ENCODE measurements at places on chromosomes 5 and 9.
A peak's percentile ranks its signal among the peaks of the same experiment; 100 is the strongest.

DNA sequence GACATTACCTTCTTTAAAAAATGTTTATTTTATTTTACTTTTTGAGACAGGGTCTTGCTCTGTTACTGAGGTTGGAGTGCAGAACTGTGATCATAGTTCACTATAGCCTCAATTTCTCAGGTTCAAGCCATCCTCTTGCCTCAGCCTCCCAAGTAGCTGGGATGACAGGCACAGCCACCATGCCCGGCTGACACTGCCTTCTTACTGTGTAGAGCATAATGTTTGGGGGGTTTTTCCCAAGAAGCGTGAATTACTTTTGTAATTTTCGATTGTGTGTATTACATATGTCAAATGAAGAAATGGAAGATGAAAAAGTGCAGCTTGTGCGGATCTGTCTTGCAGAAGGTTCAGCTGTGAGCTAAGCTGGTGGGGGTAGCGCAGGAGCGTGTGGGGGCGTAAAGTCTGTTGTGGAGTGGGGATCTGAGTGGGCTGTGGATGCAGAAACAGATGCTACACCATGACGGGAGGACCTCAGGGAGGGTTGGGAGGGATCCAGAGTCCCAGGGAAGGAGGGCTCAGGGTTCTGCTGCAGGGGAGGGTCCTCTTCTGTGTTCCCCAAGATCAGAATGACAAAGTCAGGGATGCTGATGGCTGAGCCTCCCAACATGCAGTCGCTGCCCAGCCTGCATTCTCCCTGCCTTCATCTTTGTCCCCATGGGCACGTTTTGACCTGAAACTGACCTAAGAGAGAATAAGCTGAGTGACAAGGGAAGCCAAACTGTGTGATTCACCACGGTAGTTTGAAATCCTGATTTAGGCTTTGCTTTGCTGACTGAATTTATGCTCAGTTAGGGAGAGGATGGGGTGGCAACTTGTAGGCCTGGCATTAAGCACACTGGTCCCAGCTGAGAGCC is 6.8 kb upstream of the ANKRD33B start:
- no peak for DNase-seq

DNA sequence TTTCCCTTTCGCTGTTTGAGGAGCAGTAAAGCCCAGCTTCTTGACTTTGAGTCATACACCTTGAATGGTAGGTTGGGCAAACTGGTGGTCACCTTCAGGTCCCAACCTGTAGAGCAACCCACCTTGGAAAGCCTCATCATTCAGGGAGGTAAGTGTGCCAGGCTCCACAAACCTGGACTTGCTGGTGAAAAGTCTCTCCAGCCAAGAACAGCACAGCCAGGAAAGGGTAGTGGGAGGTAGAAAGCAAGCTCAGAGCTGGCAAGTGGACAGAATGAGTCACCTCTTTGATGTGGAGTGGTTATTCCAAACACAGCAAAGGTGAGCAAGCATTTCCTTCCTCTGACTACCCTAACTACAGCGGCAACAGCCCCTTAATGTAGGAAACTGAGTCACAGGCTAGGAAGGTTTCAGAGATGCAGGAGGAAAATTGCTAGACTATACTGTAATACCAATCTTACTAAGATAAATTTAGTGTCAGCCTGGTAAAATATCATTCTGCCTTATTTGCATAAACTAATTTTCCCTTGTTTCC is 117.5 kb upstream of the MTAP start:
- peak; percentile 46 for DNase-seq

GRCh38 chr5:1875281-1875842 is 7.4 kb downstream of the IRX4 start:
- DNase-seq, result no peak

DNA sequence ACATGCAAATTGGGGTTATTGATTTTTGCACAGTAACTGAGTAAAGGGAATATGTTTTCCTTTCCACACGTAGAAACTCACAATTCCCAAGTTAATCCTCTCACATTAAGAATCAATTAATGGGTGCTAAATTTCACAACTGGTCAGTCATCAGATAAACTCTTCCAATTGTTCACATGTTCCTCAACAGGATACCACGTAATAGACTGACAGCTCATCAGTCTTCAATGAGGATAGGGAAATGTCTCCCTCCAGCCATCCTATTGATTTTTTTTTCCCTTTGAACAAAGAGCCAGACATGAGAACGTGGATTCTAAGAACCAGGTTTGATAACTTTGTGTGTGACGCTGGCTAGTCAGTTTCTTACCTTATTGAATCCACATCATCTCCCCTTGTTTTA is 768 bp upstream of the CER1 start:
- DNase-seq, result no peak

DNA sequence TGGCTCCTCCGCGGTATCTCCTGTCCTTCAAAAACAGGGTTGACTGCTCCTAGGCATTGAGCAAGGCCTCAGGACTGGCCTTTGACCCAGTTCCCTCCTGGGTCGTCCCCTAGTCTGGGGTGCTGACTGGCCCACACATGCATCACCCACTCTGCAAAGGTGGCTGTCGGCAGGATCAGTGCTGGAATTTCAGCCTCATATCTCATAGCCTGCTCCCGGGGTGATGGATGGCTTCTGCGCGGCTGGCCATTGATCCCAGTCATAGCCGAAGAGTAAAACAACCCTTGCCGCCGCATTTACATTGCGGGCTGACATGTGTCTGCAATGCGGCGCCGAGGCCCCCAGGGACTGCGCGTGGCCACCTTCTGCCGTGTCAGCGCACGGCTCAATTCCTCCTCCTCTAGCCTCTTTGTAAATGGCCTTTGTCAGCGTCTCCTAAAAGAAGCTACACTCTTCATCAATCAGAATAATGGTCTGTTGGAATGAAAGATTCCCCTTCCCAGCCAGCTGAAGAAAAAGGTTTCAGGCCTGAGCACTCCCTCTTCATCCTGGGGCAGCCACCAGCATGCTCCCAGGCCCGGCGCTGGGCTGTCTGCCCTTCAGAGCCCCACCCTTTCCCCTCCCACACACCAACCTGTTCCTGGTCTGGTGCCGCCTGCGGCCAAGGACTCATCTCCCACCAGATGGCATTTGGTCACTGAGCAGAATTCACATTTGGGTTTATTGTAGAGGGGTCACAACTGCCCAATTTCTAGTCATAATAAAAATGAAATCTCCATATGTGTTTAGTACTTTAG is 159.0 kb downstream of the PJA2 start:
- no peak for DNase-seq

DNA sequence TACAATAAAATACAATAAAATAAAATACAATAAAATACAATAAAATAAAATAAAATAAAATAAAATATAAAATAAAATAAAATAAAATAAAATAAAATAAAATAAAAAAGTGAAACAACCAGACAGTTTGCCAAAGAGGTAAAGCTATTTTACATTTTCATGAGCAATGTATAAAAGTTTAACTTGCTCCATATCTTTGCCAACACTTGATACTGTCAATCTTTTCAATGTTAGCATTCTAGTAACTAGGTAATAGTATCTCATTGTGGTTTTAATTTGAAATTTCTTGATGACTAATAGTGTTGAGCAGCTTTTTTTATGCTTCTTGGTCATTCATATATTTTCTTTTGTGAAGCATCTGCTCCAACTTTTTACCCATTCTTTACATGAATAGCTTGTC is 17.3 kb downstream of the TTC33 start:
- DNase-seq, result no peak

DNA sequence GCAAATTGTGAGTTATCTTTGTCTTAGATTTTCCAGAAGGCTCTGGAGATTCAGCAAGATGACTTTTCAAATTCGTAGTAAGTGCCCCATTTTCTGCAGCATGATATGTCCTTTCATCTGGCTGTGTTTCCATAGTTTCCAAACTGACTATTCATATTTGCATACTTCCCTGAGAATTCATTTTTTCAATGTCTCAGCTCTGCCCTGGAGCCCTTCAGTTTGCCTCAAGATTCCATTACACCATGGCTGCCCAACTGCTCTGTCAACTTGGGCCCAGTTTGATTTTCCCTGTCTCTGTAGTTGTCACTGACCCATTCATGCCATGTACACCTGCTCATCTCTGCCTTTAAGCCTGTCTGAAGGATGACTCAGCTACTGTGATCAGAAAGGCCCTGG is 94.2 kb upstream of the RUSC2 start:
- DNase-seq, result no peak

DNA sequence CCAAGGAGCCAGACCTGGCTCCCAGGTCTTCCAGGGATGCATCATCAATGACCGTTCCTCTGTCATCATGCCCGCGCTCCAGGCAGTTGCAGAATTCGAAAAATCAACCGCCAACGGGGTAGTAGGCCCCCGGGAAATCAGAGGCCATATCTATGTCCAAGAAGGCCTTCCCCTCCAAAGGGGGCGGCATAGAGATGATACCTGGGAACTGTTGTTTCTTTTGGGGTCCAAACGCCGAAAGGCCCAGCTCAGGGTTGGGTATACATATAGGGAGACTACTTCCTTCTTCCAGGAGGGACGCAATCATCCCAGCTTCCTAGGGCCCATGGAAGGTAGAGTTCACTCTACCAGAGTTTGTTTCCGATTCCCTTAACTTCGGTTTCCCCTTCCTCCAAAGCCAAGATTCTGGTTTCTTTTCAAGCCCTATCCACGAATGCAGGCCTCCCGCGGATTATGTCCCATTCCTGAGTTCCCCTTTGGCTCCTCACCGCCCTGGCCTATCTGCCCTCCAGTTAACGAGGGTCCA is 754 bp downstream of the DCAF12 start:
- DNase-seq, result no peak

DNA sequence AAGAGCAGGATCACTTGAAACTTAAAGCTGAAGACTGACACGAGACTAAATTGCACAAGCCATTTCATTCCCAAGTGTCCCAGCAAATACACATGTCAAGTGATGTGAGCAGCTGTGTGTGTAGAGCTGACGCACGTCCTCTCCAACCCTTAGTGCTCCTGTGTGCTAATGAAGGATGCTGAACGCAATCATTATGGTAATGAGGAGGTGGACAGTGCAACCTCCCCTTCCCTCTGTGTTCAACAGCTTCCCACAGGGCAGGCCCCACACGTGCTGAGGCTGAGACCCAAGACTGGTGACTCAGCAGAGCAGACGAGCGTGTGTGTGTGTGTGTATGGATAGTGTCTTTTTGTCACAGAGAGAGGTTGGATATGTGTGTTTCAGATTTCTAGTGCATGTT is 702.1 kb downstream of the SEMA5A start:
- no peak for DNase-seq

DNA sequence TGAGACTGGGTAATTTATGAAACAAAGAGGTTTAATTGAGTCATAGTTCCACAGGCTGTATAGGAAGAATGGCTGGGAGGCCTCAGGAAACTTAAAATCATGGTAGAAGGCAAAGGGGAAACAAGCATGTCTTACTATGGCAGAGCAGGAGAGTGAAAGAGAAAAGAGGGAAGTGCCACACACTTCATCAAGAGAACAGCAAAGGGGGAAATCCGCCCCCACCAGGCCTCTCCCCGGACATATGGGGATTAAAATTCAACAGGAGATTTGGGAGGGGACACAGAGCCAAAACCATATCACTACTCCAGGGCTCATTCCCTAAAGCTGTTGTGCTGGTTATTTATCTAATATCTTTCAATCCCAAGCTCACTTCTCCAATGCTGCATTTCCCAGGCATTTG is 50.2 kb upstream of the NR3C1 start:
- no peak for DNase-seq
